Chondrocyte (in vitro differentiated cells): ENCODE measurements at places on chromosomes 11 and 22. TPM values are rescaled to one million over a fixed set of nuclear protein-coding genes. Genes with fewer than 3 reads are reported as not detected.

- peak; percentile 86 for DNase-seq
Observed at GRCh38 chr11:3129591-3130268, 35.4 kb downstream of the OSBPL5 start.

DNA sequence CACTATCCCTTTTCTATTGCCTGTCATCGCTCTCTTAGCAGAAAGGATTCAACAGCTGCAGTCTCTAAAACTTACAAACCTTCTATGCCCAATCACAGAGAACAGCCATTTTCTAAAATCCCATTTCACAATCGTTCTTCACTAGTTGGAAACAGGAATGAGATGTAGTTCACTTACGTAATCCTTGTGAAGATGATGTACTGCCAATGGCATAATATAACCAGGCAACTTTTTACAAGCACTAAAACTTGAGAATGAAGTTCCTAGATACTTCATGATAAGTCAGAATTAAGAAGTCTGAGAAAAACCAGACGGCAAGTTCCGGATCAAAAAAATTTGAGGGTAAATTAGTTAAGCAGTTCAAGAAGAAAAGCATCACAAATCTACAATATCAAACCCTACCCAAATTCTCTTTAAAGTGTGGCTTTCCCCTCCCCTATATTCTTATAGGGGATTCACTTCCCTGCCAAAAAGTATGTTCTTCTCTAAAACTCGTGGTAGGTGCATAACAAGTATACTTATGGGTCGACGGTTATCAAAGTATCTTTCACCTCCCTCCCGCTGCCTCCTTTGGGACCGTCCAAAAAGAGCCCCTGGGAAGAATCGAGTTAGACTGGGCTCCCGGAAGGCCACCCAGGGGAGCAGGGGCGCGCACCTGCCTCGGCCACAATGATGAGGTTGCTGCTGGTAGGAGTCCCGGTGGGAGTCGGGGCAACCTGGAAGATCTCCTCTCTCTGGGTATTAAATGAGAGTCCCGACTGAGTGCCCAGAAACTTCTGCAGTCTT is 666 bp downstream of the MSANTD4 start:
- no peak for DNase-seq

- no peak for DNase-seq
Observed at GRCh38 chr11:128603752-128604414, 16.5 kb upstream of the ETS1 start.

- no peak for DNase-seq
Observed at GRCh38 chr22:22091400-22091878, 108.9 kb upstream of the TOP3B start.

- DNase-seq = no peak
Observed at GRCh38 chr11:86040919-86041850, 27.7 kb downstream of the PICALM start.

- no peak for DNase-seq
Observed at GRCh38 chr11:1260023-1260501, 37.2 kb downstream of the MUC5B start.

- no peak for DNase-seq
Observed at GRCh38 chr22:46467006-46467405, 70.4 kb downstream of the CELSR1 start.

- no peak for DNase-seq
Observed at GRCh38 chr11:88370782-88371181, 33.2 kb upstream of the CTSC start.

DNA sequence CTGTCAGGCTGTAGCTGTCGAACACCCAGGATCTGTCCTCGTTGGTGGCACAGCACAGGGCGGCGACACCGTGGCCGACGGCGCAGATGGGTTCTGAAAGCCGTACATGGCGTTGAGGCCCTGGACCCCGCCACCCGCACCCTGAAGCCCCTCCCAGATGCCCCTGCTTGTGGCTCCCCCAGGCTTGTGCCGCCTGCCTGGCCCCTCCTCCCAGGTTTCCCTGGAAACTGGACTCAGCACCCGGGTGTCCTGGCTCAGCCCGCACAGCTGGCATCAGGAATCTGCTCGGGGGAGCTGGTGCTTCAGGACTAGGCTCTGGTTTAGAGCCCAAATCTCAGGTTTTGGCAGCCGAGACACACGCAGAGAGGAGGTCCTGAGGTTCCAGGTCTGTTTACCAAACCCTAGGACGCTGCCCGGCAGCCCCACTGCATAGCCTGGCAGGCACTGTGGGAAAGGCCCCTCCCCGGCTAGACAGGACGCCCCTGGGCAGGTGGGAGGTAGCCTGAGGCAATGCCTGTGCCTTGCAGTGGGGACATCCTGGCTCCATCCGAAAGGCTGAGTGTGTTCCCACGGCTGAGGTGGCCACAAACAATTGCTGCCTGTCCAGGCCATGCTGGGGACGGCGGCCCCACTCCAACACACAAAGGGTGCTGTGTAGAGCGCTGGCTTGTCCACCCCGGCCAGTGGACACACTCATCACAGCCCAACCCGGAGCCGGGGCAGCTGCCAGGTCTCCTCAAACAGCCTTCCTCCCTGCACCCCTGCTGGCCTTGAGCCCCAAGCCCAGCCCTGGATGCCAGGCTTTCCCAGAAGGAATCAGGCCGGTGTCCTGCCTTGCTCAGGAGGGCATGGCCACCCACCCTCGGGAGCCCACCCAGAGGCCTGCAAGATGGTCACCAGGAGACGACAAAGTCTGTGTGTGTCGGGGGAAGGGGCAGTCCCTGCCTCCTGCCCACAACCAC is 4.6 kb downstream of the GATD1 start:
- DNase-seq = peak; percentile 89

DNA sequence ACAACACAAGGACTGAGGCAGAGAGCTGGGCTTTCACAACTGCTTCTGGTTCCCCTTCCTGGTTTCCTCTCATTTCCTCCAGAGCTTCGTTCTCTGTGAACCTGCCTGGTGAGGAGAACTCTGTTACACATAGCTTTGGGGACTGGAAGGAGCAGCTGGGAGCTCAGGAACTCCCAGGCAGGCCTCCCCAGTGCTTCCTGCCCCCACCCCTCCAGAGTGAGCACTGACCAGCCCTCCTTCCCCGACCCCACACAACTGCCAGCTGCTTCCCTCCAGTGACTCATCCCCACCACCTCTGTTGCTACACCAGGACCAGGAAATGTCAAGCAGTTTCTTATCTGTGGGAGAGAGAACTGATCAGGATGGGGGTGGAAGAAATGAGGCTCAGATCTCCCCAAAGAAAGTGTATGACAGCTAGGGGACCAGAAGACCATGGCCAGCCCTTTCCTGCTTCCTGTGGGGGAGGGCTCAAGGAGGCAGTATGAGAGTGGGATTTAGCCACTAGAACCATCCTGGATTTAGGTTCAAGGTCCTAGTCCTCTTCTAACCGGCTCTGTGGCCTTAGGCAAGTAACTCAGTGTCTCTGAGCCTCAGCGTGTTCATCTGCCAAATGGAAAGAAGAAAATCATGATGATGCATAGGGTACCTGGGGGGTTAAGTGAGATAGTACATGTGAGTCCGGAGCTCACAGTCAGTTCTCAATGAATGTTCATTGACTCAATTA is 4.5 kb upstream of the TP53I11 start:
- DNase-seq = no peak

- no peak for DNase-seq
Observed at GRCh38 chr11:66820901-66821300, 22.3 kb upstream of the RCE1 start.

- no peak for DNase-seq
Observed at GRCh38 chr11:69352715-69353319, 58.9 kb downstream of the MYEOV start.

- DNase-seq = no peak
Observed at GRCh38 chr11:96159968-96160367, 183.0 kb downstream of the MAML2 start.

DNA sequence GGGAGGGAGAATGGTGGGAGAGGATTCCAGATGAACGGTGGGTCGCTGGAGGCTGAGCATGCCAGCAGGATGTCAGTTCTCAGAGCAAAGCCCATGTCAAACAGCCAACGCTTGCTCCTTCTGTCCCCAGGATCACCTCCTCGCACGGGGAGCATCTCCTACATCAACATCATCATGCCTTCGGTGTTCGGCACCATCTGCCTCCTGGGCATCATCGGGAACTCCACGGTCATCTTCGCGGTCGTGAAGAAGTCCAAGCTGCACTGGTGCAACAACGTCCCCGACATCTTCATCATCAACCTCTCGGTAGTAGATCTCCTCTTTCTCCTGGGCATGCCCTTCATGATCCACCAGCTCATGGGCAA is 1.5 kb downstream of the MCHR1 start:
- DNase-seq = no peak

DNA sequence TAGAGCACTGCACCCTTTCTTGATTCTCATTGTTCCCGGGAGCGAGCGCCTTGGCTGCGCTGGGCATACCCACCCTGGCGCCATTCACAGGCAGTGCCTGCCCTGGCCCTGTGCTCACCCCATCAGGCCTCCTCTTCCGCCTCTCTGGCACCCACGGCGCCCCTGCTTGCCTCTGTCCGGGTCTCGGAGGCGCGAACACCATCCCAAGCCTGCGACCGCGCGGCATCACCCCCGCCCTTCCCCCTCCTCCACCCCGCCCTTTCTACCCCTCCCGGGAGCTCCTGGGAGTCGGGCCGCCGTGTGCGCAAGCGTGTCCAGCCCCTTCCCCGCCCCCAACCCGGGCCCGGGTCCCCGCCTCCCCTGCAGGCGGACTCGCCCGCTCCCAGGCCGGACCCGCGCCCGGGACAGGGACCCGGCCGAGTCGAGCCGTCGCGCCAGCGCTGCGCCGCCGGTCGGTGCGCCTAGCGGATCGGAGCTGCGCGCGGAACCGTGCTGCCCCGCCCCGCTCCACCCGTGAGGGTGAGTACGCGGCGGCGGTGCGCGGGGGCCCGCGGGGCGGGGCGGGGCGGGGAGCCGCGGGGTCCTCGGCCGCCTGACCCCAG is at the start of gene ST3GAL4:
TSS of gene ST3GAL4 (plus strand) at position 363 of the 602 bp plus-strand sequence. CDS start 50,470 bp downstream, outside the sequence.
- peak; percentile 90 for DNase-seq

DNA sequence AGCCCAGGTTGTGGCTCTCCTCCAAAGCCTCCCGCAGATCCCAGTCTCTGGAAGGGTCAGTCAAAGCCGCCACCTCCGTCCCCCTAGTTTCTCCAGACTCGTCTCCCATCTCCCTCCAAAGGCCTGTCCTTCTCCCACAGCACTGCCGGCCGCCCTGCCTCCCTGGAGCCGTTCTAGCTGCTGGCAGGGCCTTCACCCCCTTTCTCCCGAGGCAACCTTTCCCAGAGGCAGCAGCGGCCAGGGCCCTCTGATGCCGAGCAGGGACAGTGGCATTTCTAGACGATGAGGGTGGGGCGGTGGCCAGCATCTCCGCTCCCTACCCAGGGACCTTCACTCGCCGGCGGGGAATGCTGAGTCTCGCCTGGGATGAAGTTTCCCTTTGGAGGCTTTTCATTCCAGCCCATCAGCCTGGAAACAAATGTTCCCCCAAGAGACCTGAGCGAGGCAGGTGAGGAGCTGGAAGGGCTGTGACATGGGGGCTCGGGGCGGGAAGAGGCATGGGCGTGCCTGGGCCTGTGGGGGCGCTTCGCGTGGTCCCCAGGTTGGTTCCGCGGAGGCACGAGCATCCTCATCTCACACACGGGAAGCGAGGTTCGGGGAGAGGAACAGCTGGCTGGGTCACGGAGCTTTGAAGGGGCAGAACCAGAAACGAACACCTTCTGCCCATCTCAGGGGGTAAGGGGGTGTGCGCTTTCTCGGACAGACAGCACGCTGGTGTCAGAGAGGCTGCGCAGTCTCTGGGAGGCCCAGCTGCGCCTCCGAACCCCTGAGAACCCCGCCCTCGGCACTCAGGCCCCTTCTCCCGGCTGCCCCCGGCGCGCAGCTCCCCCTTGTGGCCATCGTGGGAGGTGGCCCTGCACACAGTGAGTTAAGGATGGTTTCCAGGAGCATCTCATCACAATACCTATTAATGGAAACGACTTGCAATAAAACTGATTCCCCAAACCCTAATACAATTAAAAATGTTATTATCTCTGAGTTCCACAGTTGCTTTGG is 18.1 kb upstream of the KLHL35 start:
- DNase-seq = no peak

DNA sequence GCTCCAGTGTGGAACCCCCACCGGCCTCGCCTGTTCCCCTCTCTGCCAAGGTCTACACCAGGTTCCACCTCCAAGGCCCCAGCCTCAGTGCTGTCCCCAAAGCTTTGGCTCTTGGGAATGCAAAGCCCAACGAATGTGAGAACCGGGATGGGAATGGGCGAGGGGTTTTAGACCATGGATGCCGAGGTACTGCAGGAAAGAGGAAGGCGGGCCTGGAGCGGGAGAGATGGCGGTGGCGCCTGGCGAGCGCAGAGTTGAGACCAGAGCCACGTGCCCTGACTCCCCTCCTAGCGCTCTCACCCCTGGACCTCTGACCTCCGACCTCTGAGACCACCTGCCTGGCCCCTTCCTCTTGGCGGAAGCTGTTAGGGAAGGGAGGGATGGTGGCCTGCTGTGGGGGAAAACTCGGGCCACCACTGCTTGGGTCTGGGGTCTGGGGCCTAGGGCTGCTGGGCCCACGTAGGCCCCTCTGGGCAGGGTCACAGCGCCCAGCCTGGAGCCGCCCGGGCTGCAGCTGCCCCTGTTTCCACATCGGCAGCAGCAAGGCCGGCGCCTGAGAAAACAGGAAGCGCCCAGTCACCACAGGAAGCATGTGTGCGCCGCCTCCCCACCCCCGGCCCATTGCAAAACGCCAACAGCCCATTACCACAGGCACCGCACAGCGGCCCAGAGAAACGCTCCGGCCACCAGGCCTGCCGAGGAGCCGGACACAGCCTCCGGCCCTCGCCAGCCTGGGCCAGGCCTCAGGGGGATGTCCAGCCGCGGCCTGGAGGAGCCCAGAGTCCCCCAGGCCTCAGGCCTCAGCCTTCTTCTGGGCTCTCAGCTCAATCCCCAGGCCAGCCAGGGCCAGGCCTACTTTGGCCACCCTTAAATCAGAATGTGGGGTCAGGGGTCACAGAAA is 13.8 kb upstream of the SLC39A13 start:
- DNase-seq = no peak

- DNase-seq = no peak
Observed at GRCh38 chr11:15654451-15654850, 539.7 kb downstream of the INSC start.

DNA sequence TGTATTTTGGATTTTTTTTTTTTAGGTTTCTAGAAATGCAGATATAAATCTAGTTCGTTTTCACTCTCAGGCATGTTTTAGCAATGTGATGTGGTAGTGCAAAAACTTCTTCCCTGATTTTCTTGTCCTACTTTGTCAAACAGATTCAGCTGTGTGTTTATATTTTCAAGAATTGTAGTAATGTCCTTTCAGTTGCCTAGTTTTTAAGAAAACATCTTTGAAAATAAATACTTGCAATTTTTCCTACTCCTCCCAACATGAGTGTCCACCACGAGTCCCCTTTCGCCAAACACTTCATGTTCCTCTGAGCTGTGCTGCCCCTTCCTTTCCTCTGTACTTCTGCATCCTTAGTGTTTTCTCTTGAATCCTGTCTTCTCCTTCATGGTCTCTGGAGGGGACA is 686.9 kb downstream of the NTM start:
- no peak for DNase-seq

GRCh38 chr22:19643448-19644313 is 70.6 kb upstream of the SEPTIN5 start:
- no peak for DNase-seq

- DNase-seq = no peak
Observed at GRCh38 chr11:27650988-27651387, 49.3 kb downstream of the BDNF start.

- DNase-seq = no peak
Observed at GRCh38 chr11:109696191-109696897, 274.4 kb downstream of the C11orf87 start.

- DNase-seq = no peak
Observed at GRCh38 chr11:117160826-117161225, 16.7 kb downstream of the PAFAH1B2 start.

The FXYD2 gene
- total RNA-seq = not detected in 3 replicates

The CTSW gene
- total RNA-seq = not detected in 3 replicates

The OR2D3 gene
- not detected in 3 replicates for total RNA-seq

The GPR83 gene
- 0.05 TPM in 1 of 3 replicates, not detected in the others for total RNA-seq

The APOA4 gene
- total RNA-seq = not detected in 3 replicates

The POTEH gene
- not detected in 3 replicates for total RNA-seq

The EHBP1L1 gene
- 28.1 to 82.0 TPM (median 81.3 TPM) in 3 replicates for total RNA-seq

The PHOX2A gene
- not detected in 3 replicates for total RNA-seq

The RFPL3 gene
- not detected in 3 replicates for total RNA-seq

The DDT gene
- total RNA-seq = 93.1 to 102 TPM (median 101 TPM) in 3 replicates
